CD4-positive, alpha-beta T cell treated with Interleukin-4 for 1 hour (primary cell): ENCODE measurements at places on chromosomes 11 and 22.
A peak's percentile ranks its signal among the peaks of the same experiment; 100 is the strongest.

DNA sequence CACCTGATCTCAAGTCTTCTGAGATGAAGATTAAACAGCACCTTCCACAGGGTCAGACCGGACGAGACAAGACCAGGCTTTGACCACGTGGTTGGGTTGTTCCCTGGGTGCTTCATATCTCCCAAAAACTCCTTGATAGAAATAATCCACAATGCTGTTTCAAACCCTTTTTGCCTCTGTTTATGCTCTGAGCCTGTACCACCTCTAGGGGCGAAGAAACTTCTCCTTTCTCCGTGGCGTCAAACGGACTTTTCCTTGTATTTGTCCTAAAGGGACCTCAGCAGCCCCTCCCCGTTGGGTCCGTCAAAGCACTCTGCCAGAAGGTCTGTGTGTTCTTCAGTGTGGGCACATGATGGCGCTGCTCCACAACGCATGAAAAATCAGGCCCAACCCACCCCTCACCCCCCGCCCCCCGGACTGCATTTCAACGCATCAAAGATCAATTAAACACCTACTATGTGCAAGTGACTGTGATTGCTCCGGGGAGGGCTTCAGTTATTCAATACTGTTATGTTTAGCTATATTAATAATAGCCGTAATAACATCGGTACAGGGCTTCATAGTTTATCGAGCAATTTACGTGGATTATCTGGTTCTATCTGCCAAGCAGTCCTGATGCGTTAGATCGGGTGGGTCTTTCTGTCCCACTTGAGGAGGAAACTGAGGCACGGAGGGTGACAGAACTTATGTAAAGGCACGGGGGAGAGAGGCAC lies 17.3 kb upstream of the EIF3D start:
- peak; percentile 19 for DNase-seq

GRCh38 chr22:21948824-21949568 lies 3.7 kb downstream of the PPM1F start:
- DNase-seq = no peak

- DNase-seq = no peak
Observed at GRCh38 chr11:40444151-40444550, 1015.3 kb downstream of the LRRC4C start.

DNA sequence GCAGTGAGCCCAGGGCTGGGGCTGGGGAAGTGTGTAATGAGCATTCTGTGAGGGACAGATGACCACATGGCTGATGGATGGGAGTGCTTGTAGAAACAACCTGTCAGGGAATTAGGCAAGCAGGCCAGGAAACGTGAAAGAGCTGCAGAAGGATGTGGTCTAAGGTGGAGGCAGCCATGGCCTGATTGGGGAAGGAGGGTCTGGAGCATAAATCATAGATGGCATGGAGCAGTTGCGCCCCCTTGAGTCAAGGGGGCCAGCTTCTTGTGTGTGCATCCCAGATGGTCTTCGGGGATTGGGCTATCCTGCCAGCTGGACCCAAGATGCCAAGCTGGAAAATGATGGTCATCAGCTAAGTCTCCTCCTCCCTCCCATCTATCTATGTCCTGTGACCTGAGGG lies 119.4 kb upstream of the CLPB start:
- peak; percentile 41 for DNase-seq

DNA sequence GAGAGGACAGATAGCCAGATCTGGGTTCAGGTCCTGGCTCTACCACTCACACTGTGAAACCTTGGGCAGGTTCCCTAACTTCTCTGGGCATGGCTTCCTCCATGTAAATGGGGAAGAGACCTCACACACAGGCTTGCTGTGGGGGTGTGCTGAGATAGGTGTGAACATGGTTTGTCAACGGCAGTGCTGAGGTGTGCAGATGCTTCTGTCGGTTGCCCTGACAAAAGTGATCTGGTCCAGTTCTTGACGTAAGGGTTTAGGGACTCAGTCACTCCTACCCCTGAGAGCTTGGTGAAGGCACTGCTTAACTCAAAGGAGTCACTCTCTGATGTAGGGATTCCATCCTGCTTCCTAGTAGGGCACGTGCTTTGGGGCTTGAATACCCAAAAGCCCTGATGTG lies 2.0 kb downstream of the C1QTNF4 start:
- no peak for DNase-seq

DNA sequence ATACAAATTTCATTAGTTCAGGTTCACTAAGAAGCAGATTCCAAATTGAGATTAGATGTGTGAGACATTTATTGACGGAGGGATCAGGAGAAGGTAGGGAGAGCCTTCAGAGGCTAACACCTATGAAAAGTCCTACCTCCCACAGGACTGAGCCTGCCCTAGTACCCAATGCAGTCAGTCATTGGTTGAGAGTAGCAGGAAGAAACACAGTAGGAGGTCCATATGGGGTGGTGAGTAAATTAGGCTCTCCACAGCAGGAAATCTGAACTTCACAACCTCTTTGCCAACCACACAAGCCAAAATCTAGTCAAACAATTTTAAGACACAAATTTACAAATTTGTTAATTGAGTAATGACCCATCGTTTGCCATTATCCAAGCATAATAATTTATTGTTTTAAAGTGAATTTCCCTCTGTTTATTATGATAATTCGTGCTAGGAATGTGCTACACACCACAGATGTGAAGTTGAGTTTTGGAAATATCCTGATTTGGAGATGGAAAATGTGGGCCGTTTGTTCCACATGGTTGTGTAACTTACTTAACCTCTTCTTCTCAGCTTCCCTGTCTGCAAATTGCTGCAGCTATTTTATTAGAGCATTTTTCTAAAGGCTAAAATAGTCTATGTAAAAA lies 542.1 kb downstream of the ETS1 start:
- no peak for DNase-seq

DNA sequence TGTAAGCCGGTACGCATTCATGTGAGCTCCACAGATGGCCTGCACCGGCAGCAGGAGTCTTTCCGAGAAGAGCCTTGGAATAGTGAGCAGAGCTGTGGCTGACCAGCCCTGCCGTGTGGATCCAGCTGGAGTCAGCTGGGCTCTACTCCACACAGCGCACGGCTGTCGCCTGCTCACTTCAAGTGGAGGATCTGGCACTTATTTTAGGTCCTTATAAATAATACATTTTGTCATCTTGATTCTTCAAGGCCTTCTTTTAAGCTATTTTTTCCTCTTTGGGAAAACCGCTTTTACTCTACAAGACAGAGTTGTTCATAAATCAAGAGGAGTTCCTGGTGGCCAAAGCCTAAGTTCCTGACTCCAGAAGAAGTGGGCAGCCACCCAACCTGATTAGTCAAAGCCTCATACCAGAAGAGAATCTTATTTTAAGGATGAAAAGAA lies 93.8 kb downstream of the KCNC1 start:
- no peak for DNase-seq

DNA sequence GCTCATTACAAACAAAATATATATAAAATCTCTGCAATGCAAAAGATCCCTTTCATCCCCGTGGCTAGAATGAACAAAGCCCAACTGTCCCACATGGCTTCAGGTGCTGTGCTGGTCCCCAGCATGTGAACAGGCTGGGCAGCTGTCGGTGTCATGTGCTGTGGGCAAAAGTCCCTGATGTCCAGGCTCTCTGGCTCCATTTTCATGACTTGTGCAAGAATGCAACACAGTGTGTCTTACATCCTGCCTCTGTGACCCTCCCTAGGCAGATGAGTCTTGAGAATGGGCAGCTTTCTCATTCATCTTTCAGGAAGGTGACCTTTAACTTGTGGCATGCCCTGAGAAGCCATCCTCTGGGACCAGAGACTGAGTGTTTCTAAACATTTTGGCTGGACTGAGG lies 14.5 kb downstream of the GUCD1 start:
- no peak for DNase-seq

GRCh38 chr11:63614136-63614671 lies at the start of gene PLAAT3:
Gene PLAAT3 (minus strand): TSS chr11:63614433. CDS start chr11:63614014, 419 bp downstream.
- DNase-seq = no peak

- DNase-seq = no peak
Observed at GRCh38 chr11:104092744-104093143, 56.3 kb downstream of the DDI1 start.

- no peak for DNase-seq
Observed at GRCh38 chr11:130902380-130902779, 13.9 kb downstream of the SNX19 start.

DNA sequence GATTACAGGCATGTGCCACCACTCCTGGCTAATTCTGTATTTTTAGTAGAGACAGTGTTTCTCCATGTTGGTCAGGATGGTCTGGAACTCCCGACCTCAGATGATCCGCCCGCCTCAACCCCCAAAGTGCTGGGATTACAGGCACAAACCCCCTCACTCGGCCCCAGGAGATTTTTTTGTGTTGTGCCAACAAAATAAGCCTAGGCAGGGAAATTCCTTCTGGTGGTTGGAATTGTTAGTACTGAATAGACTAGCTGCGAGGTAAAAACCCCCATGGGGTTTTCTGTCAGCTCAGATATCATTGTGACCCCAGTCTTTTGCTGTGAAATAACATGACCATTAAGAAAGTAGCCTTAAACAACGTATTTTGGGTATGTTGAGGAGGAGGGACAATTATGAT lies 144.9 kb downstream of the BCR start:
- no peak for DNase-seq
